Activated T-cell treated with anti-CD3 and anti-CD28 coated beads, Interleukin-2, amount 50 U/mL, for 72 hours (primary cell): ENCODE measurements at places on chromosomes 1 and 21. TPM values are rescaled to one million over a fixed set of nuclear protein-coding genes. Genes with fewer than 3 reads are reported as not detected.

DNA sequence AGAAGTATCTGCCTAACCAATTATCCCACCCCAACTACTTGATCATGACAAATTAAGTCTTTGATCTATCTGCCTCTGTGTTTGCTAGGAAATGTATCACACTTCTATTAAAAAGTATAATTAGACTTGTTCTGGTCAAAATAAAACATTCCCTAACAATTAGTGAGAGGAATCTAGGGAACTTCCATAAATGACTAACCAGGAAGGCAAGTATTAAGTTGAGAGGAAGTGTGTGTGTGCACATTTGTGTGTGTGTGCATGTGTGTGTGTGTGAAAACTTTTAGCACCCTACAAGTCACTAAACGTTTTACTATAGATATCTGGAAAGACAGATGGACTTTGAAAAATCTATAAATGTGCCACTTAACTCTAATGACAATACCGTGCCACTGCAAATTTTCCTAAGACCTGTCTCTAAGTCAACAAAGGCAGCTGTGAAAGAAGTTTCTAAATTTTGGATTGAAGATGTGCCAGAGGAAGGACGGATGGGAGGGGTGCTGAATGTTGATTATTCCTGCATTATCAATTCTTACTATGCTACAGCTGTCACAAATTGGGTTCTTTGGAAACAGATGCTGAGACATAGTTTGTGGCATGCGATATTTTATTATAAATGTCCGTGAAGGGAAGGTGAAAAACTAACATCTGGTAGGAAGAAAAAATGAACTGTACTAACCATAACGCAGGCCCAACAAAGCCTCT is 567.1 kb downstream of the PTPRC start:
- DNase-seq = no peak

The OR10J1 gene
- not detected for total RNA-seq

DNA sequence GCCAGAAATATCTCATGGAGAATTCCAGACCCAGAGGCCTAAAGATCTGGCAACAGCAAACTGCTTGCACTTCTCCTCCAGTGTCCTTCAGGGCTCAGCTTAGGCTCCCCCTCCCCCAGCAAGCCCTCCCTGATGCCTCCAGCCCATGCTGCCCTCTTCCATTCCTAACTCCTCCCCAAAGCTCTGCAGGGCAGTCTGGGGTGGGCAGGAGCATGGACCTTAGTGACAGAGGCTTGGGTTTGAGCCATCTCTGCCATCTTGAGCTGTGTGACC is 436.8 kb downstream of the PTPRU start:
- no peak for DNase-seq

DNA sequence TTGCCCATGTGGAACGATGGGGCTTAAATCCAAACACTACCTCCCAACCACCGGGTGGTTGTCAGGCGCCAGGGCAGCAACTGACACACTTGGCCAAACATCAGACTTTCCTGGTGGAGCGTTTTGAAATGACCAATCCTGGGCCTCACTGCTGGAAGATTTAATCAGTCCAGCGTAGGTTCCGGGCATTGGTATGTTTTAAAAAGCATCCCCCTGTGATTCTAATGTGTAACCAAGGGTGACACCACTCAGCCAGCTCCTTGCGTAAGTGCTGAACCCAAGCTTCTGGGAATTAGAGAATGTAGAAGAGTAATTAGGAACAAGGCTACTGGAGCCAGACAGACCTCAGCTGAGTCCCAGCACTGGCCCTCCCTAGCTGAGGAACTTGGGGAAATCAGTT is 44.8 kb upstream of the KAZN start:
- DNase-seq = no peak

The RHD gene
- total RNA-seq = 0.12 TPM

- peak; percentile 51 for DNase-seq
These were observed 63.4 kb downstream of the KCNAB2 start for GRCh38 chr1:6108937-6109614.

DNA sequence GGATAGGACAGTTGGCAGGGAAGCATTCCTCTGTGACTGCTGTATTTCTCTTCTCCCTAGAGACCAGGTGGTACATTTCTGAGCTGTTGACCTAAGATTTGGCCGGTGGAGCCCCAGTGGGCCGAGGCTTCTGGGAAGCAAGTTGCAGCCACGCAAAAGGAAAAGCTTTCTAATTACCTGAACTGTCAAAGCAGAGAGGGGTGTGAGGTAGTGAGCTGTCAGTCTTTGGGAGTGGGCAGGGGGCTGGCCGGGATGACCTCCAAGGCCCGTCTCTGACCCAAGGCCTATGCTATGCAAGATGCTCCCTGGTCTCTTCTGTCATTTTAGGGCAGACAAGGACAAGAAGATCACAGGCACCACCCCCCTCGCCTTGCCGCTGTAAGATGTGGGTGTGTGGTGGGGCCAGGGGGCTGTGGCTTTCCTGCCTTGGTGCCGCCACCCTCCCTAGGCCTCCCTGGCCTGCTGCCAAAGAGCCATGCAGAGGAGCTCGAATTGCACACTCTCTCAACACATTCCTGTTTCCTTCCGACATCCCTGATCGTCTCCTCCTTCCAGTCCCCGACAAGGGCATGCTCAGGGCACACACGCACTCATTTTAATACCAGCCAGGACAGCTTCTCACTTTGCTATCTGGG is 7.7 kb downstream of the PADI1 start:
- DNase-seq = peak; percentile 76

The TSPAN1 gene
- total RNA-seq = 0.34 TPM

- DNase-seq = no peak
These were observed 83.0 kb upstream of the GCLM start for GRCh38 chr1:93992190-93992589.

DNA sequence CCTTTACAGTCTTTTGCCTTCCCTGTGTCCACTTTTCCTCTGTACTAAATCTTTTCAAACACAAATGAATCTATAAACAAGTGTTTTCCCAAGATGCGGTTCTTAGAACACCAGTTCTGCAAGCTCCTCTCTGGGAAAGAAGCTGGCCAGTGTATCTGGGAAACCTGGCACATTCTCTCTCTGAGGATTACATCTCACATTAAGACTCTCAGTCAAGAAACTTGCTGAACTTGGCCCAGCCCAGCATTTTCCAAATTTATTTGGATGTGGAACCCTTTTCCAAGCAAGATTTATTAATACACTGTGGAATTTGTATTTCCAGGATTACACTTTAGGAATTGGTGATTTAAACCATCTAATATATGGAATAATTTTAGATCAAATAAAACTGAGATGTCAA is 105.7 kb downstream of the ZNF281 start:
- DNase-seq = no peak

DNA sequence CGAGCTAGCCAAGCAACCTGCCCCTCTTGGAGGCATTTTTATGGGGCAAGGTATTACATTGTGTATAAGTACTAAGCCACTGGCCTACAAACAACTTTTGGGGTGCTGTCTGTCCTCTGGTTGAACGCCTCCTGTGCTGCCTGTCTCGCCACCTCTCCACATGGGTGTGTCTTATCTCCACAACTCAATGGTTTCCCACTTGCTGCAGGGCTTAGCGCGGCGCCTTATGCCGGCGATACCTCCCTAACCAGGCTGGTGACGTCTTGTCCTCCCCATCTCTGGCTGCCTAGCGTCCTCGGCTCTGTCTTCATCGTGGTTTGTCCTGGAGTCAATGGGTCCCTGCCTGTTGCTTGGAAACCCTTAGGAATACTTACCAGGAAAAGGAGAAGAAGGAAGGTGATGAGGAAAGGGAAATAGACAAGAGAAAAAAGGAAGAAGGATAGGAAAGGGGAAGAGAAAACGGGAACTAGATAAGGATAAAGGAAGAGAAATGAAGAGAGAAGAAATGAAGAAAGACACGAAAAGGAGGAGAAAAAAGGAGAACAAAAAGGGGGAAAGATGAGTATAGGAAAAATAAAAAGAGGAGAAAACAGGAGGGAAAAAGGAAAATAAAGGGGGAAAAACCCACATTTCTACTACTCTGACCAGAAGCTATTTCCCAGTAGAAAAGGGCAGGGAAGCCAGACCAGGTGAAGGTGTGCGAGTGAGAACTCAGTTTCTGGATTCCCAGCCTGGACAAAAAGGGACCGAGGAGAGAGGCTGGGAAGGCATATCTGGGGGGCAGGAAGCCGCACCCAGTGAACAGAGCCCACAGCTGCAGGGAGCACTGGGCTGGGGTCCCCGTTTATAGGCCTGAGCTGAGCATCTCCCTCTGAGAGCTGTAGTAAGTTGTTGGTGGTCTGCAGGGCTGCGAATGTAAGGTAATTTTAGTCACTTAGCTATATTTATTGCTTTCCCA is 86.2 kb downstream of the CLIC6 start:
- no peak for DNase-seq

GRCh38 chr1:8294170-8294697 is 23.7 kb upstream of the SLC45A1 start:
- no peak for DNase-seq

The NBPF10 gene
- total RNA-seq = 2.5 TPM

The AADACL4 gene
- total RNA-seq = not detected

DNA sequence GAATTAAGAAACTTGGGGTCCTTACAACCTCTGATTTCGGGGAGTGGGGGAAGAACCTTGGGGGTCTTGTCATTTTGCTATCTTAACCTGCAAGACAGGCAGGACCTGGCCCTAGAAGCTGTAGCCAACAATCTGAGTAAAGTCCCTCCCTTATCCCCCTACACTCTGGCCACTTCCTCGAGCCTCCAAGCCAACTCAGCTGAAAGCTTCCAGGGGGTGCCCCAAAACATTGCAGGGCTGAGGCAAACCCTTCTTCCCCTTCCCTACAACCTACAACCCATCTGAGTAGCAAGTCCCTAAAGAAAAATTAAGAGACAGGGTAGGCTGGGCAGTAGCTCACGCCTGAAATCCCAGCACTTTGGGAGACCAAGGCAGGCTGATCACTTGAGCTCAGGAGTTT is 5.0 kb downstream of the CERS2 start:
- no peak for DNase-seq

GRCh38 chr1:91527781-91528180 is 27.1 kb downstream of the CDC7 start:
- DNase-seq = no peak

The CADM3 gene
- not detected for total RNA-seq

GRCh38 chr1:234871710-234872271 is 256.8 kb downstream of the TOMM20 start:
- no peak for DNase-seq

The TSPEAR gene
- total RNA-seq = not detected

DNA sequence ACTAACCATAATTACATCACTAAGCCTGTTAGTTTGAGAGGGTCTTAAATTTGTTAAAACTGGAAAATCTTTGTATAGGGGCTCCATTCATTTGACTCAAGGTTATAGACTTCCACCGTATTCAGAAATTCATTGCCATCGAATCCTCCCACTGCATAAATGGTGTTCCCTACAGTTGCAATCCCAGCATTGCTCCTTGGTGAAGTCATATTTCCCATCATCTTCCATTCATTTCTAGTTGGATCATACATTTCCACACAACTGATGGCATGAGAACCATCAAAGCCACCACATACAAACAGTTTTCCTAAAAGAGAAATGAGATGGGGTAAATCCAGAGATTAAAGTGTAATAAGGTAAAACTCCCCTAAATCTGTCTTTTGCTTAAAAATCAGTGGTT is 19.1 kb downstream of the IVNS1ABP start:
- DNase-seq = no peak

The KRTAP7-1 gene
- not detected for total RNA-seq

The KRTAP12-2 gene
- total RNA-seq = not detected

DNA sequence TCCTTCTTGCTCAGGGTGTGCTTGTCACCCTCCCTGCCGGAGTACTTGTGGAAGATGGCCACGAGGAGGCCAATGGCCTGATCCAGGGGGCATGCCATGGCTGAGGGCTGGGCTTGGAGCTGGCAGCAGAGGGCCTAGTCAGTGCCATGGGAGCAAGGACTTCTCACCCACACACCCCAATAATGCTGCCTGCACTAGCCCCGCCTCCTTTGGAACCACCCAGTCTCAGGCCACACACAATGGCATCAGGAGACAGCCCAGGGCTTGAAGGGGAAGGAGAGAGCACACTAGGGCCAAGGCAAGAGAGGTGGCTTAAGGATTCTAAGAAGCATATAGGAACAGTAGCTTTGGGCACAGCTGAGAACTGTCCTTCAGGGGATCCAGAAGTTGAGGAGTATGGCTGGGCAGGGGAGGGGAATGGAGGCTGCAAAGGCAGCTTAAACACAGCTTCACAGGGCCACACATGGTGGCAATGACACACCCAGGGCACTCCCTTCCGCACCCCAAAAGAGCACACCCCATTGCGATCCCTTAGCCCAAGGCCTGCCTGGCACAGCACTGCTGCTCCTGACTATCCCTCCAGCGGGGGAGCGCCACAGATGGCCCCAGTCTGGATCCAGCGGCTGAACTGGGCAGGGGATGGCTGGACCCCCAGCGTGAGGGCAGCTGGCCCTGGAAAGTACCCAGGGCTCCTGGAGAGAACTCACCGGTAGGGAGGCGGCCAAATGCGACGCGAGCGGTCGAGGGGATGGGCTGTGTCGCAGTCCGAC is at the start of gene S100A6:
Gene S100A6 (minus strand): TSS at position 750 of the 770 bp plus-strand sequence. CDS start 652 bp downstream, at position 98.
- peak; percentile 58 for DNase-seq

The ARTN gene
- total RNA-seq = 3.0 TPM

DNA sequence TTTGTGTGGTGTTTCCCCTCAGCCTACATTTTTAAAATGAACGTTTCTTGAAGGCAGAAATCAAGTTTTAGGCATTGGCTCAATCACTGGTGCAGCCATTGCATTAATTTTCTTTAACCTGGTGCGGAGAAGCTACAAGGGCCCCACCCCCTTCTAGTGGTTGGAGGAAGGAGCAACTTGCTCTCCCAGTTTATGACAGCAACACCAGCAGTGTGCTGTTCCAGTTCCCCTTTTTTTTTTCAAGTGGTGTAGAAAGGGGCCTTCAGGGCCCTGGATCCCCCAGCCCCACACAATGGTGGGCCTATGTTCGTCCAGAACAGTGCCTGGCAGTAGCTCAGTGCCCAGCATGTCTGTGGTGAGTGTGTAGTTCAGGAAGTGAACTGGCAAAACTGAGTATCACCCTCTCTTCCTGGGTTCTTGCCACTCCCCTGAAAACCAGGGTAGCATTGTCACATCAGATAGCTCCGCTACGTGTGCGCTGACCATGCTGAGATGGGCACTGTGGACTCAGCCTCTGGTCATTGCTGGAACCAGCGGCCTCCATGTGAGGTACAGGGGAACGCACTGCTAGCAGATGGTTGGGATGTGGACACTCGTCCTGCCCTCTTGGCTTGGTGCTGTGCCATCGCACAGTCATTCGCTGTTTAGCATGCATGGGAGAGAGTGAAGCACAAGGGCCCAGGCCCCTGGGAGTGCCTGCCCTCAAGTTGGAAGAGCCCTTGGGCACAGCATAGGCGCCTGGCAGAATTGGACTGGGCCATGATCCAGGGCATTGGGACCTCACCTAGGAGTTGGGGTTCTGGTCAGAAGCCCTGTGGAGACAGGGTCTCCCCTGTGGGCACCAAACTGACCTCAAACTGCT is 7.2 kb downstream of the ARF1 start:
- no peak for DNase-seq

GRCh38 chr1:35726450-35727433 is 8.1 kb upstream of the C1orf216 start:
- DNase-seq = peak; percentile 37
